Effector CD4-positive, alpha-beta T cell (primary cell): ENCODE measurements at places on chromosomes 7 and 10.

GRCh38 chr10:75941223-75941801, 509.9 kb downstream of the LRMDA start:
- no peak for DNase-seq

DNA sequence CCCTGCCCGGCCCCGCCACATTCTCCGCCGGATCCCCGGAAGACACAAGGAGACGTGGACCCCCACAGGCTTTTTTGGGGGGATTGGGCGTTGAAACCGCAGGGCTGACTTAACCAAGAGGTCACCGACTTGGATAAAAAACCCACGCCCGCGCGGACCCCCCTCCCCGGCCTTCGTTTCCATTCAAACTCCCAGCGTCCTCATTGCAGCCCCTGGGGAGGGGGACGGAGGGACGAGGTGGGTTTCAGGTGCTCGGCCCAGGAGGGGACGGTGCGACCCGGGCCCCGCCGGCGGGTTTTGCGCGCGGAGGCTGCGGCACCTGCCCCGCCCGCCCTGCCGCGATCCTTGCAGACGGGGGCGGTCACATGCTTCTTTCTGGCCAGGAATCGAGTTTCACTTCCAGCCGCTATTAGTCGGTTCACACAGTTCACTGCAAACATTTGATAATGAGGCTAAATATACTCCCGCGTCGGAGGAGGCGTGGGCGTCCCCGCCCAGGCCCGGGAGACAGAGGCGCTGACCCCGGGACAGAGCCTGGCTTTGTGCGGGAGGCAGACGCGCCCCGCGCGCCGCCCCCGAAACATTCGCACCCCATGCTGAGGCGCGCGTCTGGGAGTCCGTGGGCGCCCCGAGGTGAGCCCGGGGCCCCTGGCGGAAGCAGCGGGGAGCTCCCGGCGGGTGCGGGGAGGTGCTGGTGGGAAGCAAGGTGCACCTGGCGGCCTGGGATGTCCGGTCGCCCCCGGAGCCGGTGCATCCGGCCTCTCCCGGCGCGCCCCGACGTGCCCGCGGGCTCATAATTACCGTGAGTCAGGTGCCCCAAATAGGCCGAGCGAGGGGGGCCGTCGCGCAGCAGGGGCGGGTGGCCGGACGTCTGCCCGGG, 2.7 kb upstream of the PDGFA start:
- no peak for DNase-seq

DNA sequence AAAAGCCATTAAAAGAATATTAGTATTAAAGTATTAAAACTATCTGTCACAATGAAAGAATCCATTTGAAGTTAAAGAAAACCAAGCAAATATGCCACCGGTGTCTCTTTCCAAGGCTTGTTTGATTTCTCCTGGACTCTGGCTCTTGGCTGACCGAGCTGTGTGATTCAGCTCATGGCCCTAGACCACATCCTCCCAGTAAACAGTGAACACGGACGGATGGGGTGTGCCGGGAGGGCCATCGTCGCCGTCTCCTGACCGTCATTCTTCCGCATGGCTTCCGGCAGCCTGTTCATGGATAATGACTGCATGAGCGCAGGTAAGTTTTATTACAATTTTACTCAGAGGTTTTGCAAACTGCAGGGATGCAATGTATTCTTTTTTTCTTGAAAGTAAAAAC, 218.5 kb downstream of the DNAJB6 start:
- DNase-seq = no peak

- no peak for DNase-seq
Measured at GRCh38 chr7:100584683-100585510, 1.0 kb downstream of the LRCH4 start.

GRCh38 chr10:61845196-61845949, 56.1 kb upstream of the ARID5B start:
- no peak for DNase-seq

DNA sequence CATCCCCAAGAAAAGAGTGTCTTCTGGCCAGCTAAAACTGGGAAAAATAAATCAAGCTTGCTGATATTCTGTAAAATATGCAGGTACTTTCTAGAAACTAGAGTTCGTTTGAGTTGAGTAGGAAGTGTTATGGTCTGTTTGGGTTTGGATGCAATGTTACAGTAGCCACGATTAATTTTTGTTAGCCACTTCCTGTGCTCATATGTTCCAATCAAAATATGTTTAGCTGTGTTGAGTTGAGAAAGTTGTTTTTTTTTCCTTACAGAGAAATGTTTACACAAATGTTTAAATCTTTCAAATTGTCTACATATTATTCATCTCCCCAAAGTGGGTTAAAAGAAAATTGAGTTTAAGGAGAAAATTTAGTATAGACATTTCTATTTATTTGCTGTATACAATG, 11.3 kb upstream of the LAMB1 start:
- no peak for DNase-seq
